CD8-positive, alpha-beta T cell (primary cell): ENCODE measurements at places on chromosomes 11 and 22.

DNA sequence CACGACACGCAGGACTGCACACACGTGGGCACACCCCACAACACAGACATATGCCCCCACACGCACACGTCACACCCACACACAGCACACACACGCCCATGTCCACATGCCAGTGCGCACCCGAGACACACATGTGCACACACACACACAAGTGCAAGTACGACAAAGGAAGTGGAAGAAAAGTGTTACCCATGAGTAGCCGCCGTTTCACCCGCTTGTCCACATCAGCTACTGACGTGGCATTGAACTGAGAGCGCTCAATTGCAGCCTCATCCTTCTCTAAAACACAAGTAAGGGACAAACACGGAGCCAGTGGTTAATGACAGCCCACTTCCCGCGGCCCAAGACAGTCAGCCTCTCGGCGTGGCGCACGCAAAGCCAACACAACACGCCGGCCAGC is 68.4 kb upstream of the TTLL12 start:
- no peak for DNase-seq

- no peak for DNase-seq
Observed at GRCh38 chr11:11442791-11443190, 89.7 kb upstream of the CSNK2A3 start.

DNA sequence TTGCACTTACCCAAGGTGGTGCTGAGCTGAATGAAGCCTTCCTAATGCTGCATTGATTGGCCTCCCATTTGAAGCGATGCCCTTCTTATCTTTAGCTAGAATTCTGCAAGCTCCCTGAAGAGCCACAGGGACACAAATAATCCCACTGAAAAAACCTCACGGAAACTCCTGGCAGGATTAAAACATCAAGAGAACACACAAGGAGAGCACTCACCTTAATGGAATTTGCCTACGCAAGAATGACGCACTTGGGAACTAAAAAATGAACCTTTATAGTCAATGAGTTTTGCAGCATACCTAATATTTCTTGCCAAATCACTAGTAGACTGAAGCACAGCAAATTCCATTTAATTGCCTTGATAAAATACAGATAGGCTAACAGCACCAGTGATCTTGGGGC is 232.8 kb upstream of the UBASH3B start:
- no peak for DNase-seq

- no peak for DNase-seq
Observed at GRCh38 chr11:75072582-75072981, 24.1 kb downstream of the OR2AT4 start.

GRCh38 chr11:17750013-17750800 is 15.6 kb downstream of the KCNC1 start:
- DNase-seq, result no peak

GRCh38 chr11:107695446-107695845 is 16.4 kb downstream of the SLN start:
- DNase-seq, result no peak

GRCh38 chr22:33116841-33117547 is 58.8 kb upstream of the SYN3 start:
- DNase-seq, result no peak

DNA sequence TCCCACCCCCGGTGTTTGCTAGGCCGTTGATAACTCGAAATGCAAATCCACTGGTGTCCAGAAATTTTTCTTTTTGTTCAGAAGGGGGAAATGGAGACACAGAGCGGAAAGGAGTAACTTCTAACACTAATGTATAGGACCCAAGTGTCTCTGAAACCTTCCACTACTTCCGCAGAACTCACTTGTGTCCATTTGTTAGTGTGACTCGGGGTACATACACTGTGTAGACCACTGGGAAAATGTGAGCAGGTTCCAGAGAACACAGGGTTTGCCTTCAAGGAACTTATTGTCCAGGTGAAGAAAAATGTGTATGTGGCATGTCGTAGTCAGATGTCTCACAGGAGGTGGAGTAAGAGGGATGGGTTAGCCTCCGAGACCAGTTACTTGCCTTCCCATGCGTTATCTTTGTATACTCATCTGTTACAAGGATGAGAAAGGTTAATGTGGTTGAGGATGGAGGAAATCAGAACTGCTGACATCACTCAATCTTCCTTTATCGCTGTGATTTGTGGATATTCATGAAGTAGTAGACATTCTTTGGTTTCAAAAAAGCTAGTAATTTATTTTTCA is 857 bp downstream of the ARCN1 start:
- DNase-seq, result no peak

DNA sequence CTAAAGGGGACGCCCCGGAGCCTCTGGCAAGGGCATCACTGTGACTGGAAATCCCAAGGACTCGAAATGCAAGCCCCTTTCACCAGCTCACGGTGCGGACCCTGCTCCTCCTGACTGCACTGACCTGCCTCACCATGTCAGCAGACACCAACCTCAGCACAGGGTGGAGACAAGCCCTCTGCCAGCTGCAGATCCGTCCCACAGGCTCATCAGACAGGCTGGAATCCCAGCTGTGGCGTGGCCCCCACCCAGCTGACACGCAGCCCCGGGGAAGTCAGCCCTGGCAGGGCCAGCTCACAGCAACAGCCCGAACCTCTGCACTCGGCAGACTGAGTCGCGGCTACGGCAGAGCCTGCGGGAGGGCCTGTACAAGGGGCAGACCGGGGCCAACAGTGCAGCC is 36.8 kb downstream of the BRD1 start:
- DNase-seq, result no peak

DNA sequence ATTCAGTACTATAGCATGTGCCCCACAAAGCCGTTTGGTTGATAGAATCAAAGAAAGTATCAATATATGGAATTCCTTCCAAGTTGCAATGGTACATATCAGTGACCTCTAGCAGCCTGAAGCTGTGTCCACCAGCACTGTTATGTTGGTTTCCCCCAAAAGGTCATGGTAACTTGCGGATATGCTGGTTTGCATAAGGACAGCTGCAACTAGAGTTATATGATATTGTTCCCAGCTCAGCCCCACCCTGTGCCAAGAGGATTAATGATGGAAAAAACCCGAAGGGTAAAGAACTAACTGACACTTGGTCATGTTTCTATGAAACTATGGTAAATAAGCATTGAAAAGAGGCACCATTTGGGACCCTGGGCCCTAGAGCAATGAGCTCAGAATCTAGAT is 93.5 kb downstream of the PDHX start:
- no peak for DNase-seq

DNA sequence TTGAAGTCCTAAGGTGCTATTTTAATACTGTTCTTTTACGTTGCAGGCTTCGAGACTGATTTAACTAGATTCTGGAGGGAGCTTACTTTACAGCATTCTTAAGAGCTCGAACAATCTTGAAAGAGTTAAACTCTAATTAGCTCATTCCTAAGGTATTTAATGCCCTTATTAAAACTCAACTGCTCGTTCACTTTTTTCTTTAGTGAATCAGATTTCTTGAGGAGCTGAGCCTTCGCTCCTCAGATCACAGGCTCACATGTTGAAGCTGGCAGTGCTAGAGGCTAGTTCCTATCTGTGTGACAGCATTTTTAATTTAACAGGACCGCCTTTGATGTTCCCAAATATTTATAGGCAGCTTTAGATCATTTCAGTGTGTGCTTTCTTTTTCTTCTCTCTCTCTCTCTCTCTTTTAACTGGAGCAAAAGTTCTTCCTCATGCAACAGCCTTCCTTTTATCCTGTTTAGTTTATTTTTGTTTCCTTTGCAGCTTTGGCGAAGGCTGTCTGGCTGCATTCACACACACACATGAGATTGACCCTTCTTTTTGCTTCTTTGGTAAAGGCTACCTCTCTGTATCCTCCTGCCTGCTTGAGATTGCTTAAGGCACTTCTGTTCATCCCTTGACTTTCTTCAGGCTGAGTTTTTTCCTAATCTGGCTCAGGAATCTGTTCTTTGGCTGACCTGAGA is 21.0 kb downstream of the ZNRF3 start:
- no peak for DNase-seq

DNA sequence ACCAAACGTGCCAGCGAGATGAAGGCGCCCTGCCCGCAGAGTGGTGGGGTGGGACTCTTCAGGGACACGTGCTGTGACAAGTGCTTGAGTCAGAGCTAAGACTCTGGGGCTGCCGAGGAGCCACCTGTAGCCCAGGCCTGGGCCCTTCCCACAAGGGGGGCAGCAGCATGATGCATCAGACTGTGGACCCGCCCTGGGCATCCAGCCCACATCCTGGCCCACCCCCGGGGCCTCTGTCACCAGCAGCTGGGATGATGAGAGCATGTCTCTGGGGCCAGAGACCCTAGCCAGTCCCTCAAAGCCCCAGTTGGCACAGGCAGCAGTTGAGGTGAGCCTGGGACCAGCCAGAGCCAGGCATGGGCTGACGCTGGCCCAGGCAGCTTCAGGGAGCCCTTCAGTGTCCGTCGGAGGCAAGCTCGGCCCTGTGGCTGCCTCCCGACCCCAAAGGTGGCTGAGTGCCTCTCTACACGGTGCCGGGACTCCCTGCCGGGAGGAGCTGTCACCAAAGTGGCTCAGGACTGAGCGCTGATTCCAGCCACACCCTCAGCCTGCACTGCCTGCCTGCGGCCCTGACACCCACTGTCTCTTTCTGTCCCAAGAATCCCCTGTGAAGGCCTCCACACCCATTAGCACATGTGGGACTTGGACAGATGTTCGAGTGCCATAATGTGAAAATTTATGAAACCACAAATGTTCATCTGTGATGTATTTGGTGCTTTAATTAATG is 41.3 kb downstream of the CDKN1C start:
- no peak for DNase-seq

- DNase-seq, result no peak
Observed at GRCh38 chr22:33875316-33875715, 45.0 kb downstream of the LARGE1 start.

DNA sequence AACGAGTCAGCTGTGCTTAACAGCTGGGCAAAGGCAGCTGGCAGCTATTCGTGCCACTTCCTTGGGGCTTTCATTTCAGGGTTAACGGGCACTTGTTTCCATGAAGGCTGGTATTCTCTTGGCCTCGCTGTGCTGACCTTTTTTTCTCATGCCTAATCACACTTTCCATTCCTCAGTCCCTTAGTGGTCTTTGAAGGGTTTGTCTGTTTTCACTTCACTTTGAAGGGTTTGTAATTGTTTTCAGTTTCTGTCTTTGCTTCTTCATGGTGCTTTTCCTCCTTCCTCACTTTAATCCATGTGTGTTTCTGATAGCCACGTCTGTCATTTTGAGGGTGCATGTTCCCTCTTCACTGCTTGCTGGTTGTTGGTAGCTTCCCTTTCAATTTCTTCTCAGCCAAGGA is 24.6 kb downstream of the PPIL2 start:
- DNase-seq, result no peak

DNA sequence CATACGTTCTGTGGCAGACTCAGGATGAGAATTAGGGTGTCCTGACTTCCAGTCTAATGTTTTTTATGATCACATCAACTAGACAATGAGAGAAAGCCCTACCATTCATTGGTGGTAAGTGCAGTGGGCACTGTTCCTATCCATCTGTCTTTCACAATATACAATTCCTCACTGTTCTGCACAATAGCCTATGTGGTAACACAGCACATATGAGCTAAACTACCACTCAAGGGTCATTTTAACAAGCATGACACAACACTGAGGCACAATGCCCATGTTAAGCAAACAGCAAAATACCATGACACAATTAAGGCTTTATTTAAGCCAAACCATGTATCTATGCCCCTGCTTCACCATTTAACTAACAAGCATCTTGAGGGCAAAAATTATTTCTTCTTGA is 52.3 kb downstream of the SIK3 start:
- no peak for DNase-seq

- DNase-seq, result no peak
Observed at GRCh38 chr11:5204787-5205186, 4.3 kb upstream of the OR51V1 start.

DNA sequence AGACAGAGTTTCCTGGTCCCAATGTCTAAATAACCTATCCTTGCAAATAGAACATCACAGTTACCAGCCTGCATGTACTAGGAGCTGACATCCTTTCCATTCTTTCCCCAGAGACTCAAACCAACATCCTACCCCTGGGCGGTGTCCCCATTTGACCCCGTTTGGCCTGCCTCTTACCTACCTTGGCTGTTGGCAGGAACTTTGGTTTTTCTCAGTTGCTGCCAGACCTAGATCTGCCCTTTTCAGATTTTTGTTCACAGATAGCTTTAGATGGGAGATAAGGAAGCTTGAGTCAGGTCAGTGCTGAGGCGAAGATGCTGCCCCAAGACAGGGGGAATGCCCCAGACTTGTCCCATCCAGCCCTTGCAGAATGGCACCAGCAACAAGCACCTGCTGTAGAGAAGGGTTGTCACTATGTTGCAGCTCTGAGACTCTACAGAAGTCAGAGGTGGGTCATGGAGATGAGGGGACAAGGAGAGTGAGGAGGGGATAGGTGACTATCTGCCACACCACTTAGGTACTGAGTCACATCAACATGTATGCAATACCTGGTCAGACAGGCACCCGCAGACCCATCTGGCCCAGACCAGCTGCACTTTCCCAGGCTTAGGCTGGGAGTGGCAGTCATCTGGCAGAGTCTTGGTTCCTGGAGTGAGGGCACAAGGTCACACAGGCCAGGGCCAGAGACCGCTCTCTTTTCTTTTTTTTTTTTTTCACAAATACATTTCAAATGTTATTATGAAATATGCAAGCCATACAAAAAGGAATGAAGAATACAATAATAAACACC is 61.5 kb upstream of the POU2AF1 start:
- DNase-seq, result no peak

- DNase-seq, result no peak
Observed at GRCh38 chr11:72930008-72930407, 115.8 kb downstream of the ATG16L2 start.

DNA sequence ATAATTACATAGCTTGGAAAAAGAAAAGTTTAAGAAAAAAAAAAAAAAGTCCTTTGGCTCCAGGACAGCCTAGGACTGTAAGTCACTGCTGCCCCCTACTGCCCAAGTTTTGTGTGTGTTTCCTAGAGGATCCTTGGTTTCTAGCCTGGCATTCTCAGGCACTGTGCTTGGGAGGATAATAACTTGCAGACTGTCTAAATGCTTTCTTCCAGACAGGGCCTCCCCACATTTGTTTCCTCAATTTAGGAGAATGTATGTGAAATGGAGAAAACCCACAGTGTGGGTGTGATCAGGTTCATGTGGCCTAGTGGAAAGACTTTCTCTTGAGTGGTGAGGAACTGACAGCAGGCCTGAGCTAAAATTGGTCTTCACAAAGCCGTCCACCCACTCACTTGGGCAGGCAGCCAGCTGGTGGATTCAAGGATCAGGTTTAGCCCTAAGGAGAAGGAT is 191.0 kb downstream of the NAV2 start:
- DNase-seq, result peak; percentile 52
